T-cell (primary cell): ENCODE measurements at places on chromosomes 16 and 17.
A peak's percentile ranks its signal among the peaks of the same experiment; 100 is the strongest.

- DNase-seq = no peak
Measured at GRCh38 chr17:81367171-81367570, 28.1 kb upstream of the BAHCC1 start.

- DNase-seq = no peak
Measured at GRCh38 chr17:18327556-18327955, 12.5 kb downstream of the SMCR8 start.

- DNase-seq = no peak
Measured at GRCh38 chr17:32747856-32748255, 129.1 kb downstream of the MYO1D start.

DNA sequence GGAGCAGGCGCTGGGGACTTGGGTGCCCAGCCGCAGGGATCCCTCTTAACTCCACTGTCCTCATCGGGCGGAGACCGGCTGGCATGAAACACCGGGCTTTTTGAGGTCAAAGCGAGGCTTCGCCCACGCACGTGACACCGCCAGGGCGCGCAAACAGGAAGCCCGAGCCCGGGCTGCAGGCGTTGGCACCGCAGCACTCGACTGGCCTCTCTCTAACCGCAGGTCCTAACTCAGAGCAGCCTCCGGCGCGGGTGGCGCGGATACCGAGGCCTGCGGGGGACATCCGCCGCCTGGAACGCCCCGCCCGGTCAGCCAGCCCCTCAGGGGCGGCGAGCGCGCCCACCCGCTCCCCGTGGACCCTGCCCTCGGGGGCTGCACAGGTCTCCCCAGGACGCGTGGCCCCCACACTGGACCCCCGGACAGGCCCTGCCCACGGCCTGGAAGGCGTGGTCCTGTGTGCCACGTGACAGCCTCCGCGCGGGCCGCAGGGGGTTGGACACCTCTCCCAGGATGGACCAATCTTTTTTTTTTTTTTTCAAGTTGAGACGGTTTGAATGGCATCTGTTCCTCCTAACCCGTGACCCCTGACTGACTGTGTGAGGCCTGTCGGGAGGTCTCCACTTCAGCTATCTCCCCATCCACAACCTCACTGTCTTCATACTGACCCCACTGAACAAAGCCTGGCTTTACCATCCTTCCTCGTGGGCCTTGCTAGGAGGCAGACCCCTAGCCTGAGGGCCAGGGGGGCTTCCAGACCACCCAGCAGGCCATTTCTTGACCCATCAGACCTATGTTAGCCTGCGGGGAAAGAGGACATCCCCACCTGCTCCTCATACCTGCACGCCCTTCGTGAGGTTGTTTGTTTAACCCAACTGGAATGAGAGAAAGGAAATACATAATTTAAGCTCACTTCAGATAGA lies 8.4 kb upstream of the SLC47A2 start:
- peak; percentile 37 for DNase-seq

DNA sequence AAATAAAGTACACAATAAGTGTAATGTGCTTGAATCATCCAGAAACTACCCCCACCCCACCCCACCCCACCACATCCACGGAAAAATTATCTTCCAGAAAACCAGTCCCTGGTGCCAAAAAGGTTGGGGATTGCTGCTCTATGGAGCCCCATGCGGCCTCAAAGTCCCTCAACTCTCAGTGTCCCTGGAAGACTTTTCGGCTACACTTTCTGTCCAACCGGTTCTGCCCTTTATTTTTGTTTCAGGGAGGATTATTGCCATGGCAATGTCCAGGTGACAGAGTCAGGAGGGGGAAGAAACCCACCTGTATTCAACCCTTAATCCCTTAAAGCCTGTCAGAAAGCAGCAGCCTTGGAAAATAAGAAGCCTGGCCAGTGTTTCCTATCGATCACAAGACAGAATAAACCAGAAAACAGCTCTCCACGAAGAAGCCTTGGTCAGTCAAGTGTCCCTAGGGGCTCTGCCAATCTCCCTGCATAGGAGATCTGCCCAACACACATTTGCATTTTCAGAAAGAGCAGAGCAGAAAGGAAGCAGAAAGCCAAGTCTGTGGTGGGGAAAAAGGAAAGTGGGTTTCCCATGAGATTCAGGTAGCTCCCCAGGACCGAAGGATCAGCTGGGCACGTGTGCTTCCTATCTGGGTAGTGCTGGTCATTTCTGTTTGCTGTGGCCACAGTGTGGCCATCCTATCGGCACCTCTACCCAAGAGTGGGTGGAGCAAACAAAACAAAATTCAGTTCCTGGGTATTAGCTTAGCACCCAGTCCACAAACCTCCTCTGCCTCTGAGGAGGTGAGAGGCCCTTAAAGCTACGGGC lies 342.7 kb downstream of the SOX9 start:
- no peak for DNase-seq

DNA sequence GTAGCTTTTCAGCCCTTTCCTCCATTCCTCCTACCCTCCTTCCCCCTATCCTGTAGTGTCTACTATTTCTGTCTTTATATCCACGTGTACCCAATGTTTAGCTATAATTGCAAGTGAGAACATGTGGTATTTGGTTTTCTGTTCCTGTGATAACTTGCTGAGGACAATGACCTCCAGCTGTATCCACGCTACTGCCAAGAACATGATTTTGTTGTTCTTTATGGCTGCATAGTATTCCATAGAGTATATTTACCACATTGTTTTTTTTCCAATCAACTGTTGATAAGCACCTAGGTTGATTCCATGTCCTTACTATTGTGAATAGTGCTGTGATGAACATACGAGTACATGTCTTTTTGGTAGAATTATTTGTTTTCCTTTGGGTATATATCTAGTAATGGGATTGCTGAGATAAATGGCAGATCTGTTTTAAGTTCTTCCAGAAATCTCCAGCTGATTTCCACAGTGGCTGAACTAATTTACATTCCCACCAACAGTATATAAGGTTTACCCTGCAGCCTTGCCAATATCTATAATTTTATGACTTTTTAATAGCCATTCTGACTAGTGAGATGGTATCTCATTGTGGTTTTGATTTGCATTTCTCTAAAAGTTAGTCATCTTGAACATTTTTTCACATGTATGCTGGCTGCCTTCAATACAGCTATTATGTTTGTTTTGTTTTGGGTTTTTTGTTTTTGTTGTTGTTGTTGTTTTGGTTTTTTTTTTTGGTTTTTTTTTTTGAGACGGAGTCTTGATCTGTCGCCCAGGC lies 10.9 kb upstream of the COPRS start:
- DNase-seq = no peak

GRCh38 chr17:81037026-81037797 lies 2.3 kb downstream of the BAIAP2 start:
- no peak for DNase-seq

DNA sequence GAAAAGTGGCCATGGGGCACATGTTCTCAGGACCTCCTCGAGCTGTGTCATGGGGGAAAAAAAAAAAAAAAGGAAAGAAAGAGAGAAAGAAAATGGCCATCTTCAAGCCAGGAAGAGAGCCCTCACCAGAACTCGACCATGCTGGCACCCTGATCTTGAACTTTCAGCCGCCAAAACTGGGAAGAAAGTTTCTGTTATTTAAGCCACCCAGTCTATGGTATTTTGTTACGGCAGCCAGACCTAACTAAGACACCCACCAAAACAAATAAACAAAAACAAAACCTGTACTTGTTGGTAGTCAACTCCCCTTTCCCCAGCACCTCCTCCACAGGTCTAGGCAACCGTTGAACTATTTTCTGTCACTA lies 26.1 kb upstream of the SLC13A2 start:
- DNase-seq = no peak

DNA sequence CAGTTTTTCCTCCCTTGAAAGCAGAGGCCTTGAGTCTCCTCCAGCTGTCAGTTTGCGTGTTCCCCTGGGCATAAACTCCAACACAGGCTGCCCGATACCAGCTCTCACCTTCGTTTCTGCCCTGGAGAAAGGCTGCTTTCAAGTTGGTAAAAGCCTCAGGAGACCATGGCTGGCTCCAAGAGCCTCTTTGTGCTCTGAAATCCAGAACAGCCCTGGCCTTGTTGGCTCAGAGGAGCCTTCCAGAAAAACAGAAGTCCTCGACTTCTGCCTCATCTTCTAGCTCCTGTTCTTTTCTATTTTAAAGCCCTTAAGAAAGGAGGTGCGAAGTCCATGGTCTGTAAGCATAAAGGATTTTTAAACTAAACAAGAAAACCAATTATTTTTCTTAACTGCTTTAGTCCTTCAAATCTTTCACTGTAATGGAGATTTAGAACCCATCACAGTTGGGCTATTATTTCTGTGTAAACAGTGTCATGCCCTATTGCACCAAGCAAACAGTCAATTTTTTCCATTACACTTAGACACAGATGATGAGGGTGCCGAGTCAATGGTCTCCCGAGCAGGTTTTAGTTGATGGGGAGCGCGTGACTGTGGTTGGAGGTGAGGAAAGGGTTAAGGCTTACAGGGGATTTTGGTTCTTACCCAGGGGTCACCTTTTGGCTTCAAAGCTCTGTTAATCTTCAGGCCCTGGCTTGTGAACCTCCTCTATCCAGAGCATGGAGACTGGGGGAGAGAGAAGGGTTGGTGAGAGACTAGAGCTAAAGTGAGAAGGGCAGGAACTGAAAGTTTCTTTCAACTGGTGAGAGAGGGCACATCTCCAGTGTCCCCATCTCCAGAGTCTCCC lies 212.8 kb downstream of the MSI2 start:
- no peak for DNase-seq

DNA sequence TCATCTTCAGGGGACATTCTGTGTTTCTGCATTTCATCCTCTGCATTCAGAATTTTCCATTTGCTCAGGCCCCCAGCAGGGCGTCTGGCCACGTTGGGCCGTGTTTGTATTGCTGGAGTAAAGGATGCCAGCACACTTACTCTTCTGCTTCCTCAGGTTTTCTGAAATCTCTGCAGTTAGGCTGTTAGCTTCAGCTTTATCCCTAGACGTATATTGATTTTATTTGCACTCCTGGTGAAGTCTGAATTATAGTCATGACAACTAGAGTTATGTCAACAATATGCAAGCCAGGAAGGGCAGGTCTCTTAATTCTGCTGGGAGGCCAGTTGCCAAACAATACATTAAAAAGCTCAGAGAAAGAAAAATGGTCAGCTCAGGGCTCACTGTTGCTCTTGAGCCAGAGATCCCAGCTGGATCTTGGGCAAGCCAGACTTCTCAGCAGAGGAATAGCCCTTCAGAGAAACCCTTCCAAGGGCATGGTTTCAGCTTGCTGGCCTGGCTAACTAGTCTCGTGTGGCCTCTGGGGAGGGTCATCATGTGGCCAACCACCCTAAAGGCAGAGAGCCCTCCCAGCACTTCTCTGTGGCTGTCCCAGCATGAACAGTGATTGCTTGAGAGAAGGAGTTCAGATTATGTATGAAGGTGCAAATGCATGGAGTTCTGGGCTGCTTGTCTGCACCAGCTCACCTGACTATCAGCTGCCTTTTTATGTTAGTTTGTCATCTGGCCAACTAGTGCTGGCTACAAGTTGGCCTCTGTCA lies 110.2 kb upstream of the CACNG5 start:
- DNase-seq = no peak

DNA sequence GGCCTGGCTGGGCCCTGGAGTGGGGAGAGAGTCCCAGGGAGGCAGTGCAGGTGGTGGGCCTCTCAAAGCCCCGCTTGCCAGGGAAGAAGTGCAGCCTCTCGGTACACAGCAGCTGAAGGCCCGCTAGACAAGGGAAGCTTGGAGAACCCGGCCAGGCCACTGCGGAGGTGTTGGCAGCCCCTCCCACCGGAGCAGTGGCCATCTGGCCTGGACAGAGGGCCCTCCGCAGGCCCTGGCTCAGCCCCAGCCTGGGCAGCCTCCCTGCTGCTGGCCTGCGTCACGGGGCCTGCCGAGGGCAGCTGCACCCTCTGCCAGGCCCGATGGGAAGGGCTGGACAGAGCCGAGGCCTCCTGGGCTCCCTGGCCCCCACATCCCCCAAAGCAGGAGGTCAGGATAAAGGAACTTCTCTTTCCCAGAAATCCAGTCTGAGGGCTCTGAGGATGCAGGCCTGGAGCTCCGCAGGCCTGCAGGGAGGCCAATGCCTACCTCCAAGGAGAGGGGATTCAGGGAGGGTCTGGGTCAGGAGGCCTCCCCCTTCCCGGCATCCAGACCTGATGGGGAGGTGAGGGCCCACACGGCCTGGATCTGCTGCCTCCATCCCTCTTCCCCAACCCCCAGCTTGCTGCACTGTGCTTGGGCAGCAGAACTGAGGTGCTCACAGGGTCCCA lies 4.3 kb downstream of the SPPL2C start:
- DNase-seq = no peak

- peak; percentile 40 for DNase-seq
Measured at GRCh38 chr17:49575679-49576087, at the start of gene NXPH3. Gene NXPH3, plus strand, starts transcription at chr17:49575871. Its CDS starts 349 bp downstream, at chr17:49576220.

DNA sequence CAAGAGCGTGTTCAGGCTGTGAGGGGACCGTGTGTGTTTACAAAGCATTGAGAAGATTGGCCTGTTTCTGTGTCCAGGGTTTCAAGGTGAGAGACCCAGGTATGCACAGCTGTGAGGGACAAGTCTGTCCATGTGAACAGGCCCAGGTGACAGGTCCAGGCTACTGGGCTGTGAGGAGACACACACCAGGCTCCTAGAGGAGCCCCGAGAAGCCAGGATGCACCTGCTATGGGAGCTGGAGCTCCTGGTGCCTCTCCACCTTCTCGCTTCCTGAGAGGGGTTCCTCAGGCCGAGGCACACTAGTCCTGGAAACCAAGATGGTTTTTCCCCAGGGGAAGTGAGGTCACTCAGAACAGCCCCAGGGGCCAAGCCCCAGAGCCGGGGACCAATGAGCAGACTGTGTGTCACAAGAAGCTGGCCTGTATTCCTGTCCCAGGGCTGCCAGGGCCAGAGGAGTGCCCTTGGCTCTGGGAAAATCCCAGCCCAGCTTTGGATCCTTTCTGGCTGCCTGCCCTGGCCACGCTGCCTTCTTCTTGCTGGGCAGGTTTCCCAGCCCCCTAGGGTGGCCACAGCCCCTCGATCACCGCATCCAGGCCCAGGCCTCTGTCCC lies 153.4 kb upstream of the PLCG2 start:
- DNase-seq = no peak

DNA sequence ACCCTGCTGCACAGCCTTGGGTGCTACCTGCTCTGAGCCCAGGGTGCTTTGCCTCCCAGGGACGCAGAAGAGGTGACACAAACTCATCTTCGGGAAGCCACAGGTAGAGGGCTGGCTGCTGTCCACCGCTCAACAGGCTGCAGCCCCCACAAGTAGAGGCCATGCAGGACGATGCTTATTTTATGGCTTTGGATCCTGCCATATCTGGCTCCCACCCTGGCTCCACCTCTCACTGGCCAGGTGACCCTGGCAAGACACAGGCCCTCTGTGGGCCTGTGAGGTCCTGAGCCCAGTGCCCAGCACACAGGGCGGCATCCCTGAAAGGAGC lies 11.3 kb upstream of the BCAR1 start:
- DNase-seq = no peak

GRCh38 chr16:77406680-77407079 lies 28.2 kb downstream of the ADAMTS18 start:
- no peak for DNase-seq
